ENCODE measurements at places on chromosomes 3 and 15. TPM values are rescaled to one million over a fixed set of nuclear protein-coding genes. Genes with fewer than 3 reads are reported as not detected.

Gene IL12A
- total RNA-seq, result 0.54 TPM

Gene TP63
- total RNA-seq, result not detected

GRCh38 chr15:85976986-85977385 lies 102.7 kb upstream of the AGBL1 start:
- no peaks in the 10 kb centered on the region for H3K36me3 ChIP-seq
- peaks cover 18% of the 10 kb centered on the region for H3K4me1 ChIP-seq
- no peaks in the 10 kb centered on the region for H3K27me3 ChIP-seq
- H3K27ac ChIP-seq, result no peak overlapping the region

DNA sequence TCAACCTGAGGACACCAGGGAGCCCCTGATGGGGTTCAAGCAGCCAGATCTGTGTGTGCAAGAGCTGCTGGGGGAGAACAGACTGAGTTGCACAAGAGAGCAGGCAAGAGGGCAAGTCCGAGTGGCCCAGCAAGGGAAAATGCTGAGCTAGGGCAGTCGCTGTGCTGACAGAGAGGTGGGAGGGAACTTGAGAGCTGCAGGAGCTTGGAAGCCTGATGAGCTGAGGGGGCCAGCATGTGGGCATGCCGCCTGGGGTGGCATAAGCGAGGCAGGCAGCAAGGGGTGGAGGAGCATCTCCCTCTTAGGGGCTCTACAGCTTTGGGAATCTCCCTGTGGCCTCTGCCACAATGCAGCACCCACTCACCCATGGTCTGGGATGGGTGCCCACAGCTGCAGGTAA lies 4.7 kb upstream of the CORO2B start:
- H3K27me3 ChIP-seq, result peaks cover 18% of the 10 kb centered on the region
- DNase-seq, result no peak
- no peaks in the 10 kb centered on the region for H3K36me3 ChIP-seq
- peak overlapping the region; percentile 82 for H3K4me3 ChIP-seq
- no peak overlapping the region for H3K27ac ChIP-seq

- H3K27me3 ChIP-seq, result no peaks in the 10 kb centered on the region
- no peak overlapping the region for H3K27ac ChIP-seq
- DNase-seq, result no peak
- no peaks in the 10 kb centered on the region for H3K36me3 ChIP-seq
These were observed 52.2 kb downstream of the PLD1 start for GRCh38 chr3:171758109-171758508.

DNA sequence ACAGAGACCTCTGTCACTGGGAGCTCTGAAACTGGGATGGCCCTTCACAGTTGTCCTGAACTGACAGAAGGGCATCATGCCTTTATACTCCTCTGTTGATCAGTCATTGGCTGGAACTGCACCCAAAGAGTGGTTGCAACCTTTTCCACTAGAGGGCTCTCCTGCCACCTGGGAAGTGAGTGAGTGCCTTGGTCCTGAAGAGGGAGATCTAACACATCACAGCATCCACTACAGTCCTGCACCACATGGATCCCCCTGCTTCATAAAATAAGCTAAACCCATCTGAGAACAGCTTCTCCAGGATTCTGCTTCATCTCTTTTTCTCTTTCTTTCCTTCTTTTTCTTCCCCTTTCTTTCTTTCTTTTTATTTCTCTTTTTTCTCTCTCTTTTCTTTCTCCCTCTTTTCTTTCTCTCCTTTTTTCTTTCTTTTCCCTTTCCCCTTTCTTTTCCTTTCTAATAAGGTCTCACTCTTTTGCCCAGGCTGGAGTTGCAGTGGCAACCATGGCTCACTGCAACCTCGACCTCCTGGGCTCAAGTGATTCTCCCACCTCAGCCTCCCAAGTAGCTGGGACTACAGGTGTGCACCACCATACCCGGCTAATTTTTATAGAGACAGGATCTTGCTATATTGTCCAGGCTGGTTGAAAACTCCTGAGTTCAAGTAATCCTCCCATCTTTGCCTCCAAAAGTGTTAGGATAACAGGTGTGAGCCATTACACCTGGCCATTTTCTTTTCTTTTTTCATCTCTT lies 42.8 kb upstream of the RAF1 start:
- no peaks in the 10 kb centered on the region for H3K4me1 ChIP-seq
- H3K4me3 ChIP-seq, result no peak overlapping the region
- DNase-seq, result peak; percentile 31
- H3K27ac ChIP-seq, result no peak overlapping the region
- no peaks in the 10 kb centered on the region for H3K27me3 ChIP-seq

DNA sequence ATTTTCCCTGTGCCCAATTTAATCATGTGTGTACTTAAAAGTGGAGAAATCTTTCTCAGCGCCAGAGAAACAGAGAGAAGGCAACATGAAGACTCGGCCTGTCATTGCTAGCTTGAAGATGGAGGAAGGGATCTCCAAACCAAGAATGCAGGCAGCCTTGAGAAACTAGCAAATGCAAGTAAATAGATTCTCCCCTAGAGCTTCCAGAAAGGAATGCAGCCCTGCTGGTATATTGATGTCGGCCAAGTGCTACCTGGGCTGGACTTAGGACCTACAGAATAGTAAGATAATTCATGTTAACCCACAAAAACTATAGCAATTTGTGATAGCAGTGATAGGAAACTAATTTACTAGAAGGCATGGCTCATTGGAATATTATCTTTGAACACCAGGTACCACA lies 150.9 kb upstream of the ABI3BP start:
- no peak for DNase-seq
- H3K4me3 ChIP-seq, result no peak overlapping the region

DNA sequence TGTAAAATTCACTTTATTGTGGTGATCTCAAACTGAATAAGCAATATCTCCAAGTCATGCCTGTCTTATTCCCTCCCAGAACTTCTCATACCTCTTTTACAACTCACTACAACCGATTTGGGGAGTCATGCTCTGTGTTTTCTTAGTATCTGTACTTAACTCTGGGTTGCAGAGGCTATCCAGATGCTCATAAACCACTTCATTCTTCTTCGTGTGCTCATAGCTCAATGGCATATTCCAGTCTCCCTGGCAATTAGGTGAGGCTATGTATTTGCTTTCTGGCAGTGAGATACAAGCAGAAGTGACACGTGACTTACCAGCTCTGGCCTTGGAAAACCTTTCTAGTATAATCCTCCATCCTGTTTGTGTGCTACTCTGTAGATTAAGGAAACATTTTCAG lies 360.9 kb downstream of the ZNF385D start:
- H3K27me3 ChIP-seq, result no peaks in the 10 kb centered on the region
- no peak overlapping the region for H3K4me3 ChIP-seq
- H3K4me1 ChIP-seq, result no peaks in the 10 kb centered on the region
- H3K36me3 ChIP-seq, result no peaks in the 10 kb centered on the region

DNA sequence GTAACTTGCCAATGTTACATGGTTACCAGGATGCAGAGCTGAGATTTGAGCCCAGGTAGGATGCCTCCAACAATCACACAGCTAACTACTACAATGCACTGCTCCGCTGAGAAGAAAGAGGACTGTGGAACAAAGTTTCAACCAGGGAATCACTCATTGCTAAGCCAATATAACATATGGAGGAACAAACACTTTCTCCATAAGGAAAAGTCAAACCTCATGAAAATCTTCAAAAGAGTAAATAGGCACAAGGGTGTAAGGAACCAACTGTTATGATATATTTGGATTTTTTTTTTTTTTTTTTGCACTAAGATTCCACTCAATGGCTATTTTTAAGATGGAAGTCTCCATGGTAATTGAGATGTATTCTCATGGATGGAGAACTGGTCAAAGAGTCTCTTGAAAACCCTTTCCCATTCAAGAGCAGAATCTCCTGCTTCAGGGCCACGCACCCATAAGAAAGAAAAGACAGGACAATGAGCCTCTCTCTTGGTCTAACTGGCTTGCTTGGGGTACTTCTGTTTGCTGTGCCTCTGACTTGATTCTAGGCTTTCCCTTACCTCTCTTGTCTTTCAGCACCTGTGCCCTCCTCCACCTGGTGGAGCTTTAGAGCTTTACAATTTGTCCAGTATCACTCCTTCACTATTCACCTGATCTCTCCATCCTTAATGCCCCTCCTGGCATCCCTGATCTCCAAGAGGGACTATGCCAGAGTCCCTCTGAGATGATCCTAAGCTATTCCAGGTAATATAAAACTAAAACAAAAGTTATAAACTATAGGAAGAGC lies 252.8 kb downstream of the NTRK3 start:
- H3K27me3 ChIP-seq, result peaks cover 20% of the 10 kb centered on the region
- H3K4me1 ChIP-seq, result no peaks in the 10 kb centered on the region
- no peak for DNase-seq
- no peak overlapping the region for H3K4me3 ChIP-seq
- no peaks in the 10 kb centered on the region for H3K36me3 ChIP-seq

DNA sequence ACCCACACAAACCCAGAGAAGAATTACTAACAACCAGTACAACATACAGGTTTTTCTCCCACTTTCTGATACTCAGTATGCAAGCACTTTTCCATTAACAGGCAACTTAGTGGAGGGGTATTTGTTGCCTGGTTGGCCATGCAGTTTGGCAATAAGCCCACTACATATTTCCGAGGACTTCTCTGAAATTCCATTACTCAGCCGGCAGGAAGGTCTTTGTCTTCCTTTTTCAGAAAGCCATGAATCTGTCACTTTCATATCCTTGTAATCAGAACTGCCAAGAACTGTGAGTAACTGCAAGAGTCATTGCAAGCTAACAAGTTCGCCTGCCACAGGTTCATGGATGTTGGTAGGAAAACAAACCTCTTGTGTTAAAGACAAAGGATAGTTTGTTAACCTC lies 422.3 kb upstream of the ROBO1 start:
- H3K4me1 ChIP-seq, result peaks cover 16% of the 10 kb centered on the region
- H3K27ac ChIP-seq, result peak overlapping the region; percentile 30
- H3K4me3 ChIP-seq, result no peak overlapping the region
- DNase-seq, result no peak

DNA sequence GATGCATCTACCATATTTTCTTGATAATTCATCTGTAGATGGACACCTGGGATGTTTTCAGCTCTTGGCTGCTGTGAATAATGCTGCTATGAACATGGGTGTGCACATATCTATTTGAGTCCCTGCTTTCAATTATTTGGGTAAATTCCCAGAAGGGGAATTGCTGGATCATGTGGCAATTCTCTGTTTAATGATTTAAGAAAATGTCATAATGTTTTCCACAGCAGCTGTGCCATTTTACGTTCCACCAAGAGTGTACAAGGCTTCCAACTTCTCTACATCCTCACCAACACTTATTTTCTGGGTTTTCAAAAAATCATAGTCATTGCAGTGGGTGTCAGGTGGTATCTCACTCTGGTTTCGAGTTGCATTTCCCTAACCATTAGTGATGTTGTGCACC lies 64.4 kb downstream of the NSMCE3 start:
- no peaks in the 10 kb centered on the region for H3K4me1 ChIP-seq
- H3K27ac ChIP-seq, result no peak overlapping the region
- H3K36me3 ChIP-seq, result no peaks in the 10 kb centered on the region
- no peak for DNase-seq

DNA sequence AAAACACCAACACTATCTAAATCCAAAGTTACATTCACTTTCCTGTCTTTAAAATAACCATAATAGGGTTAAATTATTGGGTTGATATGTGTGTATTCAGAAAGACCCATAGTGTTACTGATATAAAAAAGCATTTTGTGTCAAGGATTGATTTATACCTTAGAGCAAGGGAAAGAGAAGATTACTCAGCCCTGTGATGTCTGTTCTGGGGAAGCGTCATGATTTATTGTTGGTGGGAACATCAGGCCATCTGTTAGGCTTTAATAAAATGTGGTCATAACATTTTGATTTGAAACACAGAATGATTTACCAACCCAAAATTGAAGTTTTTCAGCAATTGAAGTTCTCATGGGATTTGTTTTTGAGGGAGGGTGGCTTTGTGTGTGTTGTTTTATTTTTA lies 33.2 kb downstream of the SIDT1 start:
- H3K4me3 ChIP-seq, result no peak overlapping the region
- DNase-seq, result no peak
- H3K36me3 ChIP-seq, result no peaks in the 10 kb centered on the region
- peaks cover 6% of the 10 kb centered on the region for H3K27me3 ChIP-seq
- H3K4me1 ChIP-seq, result peaks cover 19% of the 10 kb centered on the region

DNA sequence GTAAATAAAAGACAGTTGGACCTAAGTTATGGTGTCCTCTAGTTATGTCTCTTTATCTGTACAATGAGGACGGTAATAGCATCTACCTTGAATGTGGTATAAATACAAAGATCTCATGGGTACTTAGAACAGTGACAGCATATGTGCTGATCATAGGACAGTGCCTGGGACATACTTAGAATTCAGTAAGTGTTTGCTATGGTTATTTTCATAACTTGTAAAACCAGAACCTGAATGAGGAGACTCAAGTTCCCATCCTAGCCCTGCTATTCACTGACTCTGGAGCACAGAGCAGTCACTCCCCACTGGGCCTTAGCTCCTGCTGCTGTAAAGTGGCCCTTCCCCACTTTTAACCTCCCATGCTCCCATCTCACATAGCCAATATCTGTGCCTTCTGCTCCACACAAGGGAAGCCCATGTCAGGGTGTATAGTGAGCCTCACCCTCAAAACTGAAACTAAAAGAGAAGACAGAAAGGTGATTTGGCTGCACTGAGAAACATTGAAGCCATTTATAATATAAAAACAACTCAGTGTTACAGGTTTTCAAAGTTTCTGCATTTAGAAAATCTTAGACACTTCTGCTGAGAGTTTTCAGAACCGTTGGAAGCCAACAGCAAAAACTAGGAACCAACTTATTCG lies 225.4 kb upstream of the UBE2E2 start:
- H3K4me1 ChIP-seq, result no peaks in the 10 kb centered on the region
- DNase-seq, result no peak
- no peaks in the 10 kb centered on the region for H3K36me3 ChIP-seq

DNA sequence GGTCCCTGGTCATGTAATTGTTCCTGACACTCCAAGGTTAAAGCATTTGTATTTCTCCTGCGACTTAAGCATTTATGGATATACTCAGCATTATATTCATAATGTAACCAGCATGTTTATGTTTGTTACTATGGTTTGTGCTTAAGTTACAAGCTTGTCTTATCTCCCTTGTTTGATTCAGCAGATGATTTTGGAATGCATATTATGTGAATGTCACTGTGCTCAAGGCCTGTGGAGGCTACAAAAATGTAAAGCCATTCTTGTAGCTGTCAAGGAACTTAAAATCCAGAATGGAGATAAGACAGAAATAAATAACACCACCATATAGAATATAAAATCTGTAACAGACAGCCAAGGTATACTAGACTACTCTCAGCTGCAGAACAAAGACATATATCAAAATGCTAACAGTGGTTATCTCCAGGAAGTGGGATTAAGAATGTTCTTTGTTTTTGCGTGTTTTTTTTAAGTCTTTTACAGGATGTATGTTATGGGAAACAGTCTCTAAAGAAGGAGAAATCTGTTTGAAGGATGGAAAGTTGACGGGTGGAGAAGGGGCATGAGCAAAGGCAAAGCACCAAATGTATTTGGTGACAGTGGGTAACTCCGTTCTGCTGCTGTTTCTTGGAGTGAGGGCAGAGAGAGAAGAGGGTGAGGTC lies 61.4 kb downstream of the IGF2BP2 start:
- no peaks in the 10 kb centered on the region for H3K27me3 ChIP-seq
- peaks cover 66% of the 10 kb centered on the region for H3K4me1 ChIP-seq
- no peak for DNase-seq
- H3K27ac ChIP-seq, result peak overlapping the region; percentile 7

- no peak overlapping the region for H3K27ac ChIP-seq
- no peaks in the 10 kb centered on the region for H3K27me3 ChIP-seq
- H3K36me3 ChIP-seq, result peaks cover 17% of the 10 kb centered on the region
- no peaks in the 10 kb centered on the region for H3K4me1 ChIP-seq
- no peak for DNase-seq
These were observed 22.3 kb upstream of the GP9 start for GRCh38 chr3:129038121-129038855.

GRCh38 chr3:158098834-158099424 lies 7.3 kb downstream of the SHOX2 start:
- H3K27ac ChIP-seq, result no peak overlapping the region
- H3K27me3 ChIP-seq, result peaks cover 100% of the 10 kb centered on the region
- peaks cover 29% of the 10 kb centered on the region for H3K4me1 ChIP-seq
- peak overlapping the region; percentile 24 for H3K4me3 ChIP-seq
- H3K36me3 ChIP-seq, result peaks cover 2% of the 10 kb centered on the region
